ENCODE measurements at places on chromosomes 6 and 20. TPM values are rescaled to one million over a fixed set of nuclear protein-coding genes. Genes with fewer than 3 reads are reported as not detected.
A peak's percentile ranks its signal among the peaks of the same experiment; 100 is the strongest.

- DNase-seq = peak; percentile 15
Observed at GRCh38 chr6:24883618-24884017, 52.1 kb downstream of the RIPOR2 start.

- DNase-seq = no peak
Observed at GRCh38 chr20:7883741-7884140, 56.5 kb downstream of the HAO1 start.

GRCh38 chr6:62037445-62037844 lies 248.6 kb downstream of the KHDRBS2 start:
- DNase-seq = no peak

GRCh38 chr20:37979021-37979985 lies 54.0 kb downstream of the TTI1 start:
- no peak for DNase-seq

GRCh38 chr6:149007846-149008245 lies 261.0 kb downstream of the UST start:
- no peak for DNase-seq

DNA sequence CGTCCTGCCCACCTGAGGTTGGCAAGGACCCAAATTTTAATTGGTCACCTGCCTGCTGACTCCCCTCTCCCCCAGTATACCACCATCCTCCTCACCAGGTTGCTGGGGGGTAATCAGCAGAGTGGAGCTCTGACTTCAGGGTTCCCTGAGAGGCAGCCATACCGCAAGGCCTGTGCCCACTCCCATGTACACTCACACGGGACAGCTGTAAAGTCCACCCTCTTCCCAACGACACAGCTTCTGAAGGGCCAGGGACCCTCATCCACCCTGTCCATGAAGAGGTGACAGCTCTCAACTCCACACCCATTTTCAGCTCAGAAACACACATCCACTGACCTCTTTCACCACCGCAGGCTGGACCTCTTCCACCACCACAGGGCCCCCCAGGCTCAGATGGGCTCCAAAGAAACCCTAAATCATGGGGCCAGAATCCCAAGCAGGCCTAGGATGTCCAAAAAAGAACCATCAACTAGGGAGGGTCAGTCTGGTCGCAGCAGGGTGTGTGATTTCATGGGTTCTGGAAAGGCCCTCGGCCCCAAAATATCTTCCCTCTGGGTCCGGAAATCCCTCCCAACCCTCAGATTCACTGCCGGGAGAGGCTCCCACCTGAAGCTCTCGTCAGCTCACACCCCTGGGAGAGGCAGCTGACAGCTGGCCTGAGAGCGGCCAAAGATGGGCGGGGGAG lies 30.0 kb downstream of the TFEB start:
- DNase-seq = no peak

The TTBK1 gene
- not detected for total RNA-seq

GRCh38 chr6:4673861-4674260 lies 102.3 kb upstream of the CDYL start:
- no peak for DNase-seq

- no peak for DNase-seq
Observed at GRCh38 chr6:134676307-134677281, 273.3 kb downstream of the ALDH8A1 start.

- no peak for DNase-seq
Observed at GRCh38 chr6:75940564-75940963, 131.9 kb downstream of the IMPG1 start.

DNA sequence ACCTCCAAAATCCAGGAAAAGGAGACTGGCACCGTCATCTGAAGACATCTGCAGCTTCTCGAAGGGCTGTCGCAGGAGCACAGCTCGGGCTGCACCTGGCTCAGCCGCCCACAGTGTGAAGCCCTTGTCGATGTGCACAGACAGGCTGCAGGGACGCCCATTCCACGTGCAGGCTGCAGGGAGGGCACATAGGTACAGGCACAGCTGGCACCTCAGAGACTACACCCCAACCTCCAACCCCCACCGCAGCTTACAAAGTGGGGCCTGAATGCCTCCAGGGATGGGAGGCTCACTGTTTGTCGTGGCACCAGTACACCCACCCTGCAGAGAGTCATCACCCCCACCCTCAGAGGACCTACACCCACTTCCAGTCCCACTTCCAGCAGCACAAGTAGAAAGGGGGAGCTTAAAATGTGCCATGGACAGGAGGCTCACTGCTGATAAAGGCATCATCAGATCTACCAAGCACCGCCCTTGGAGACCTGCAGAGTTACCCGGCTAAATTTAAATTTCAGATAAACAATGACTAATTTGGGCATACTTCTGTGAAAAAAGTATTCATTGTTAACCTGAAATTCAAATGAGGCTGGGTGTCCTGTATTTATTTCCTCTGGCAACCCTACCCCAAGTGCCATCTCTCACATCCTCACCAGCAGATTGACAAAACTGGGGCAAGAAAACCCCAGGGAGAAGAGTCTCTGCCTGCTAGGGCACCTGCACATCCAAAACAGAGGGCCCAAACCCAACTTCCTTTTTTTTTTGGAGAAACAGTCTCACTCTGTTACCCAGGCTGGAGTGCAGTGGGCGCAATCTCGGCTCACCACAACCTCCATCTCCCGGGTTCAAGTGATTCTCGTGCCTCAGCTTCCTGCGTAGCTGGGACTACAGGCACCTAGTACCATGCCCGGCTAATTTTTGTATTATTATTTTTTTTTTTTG lies 7.7 kb upstream of the CDK5RAP1 start:
- DNase-seq = no peak

- DNase-seq = no peak
Observed at GRCh38 chr20:38973107-38973506, 11.0 kb downstream of the DHX35 start.

DNA sequence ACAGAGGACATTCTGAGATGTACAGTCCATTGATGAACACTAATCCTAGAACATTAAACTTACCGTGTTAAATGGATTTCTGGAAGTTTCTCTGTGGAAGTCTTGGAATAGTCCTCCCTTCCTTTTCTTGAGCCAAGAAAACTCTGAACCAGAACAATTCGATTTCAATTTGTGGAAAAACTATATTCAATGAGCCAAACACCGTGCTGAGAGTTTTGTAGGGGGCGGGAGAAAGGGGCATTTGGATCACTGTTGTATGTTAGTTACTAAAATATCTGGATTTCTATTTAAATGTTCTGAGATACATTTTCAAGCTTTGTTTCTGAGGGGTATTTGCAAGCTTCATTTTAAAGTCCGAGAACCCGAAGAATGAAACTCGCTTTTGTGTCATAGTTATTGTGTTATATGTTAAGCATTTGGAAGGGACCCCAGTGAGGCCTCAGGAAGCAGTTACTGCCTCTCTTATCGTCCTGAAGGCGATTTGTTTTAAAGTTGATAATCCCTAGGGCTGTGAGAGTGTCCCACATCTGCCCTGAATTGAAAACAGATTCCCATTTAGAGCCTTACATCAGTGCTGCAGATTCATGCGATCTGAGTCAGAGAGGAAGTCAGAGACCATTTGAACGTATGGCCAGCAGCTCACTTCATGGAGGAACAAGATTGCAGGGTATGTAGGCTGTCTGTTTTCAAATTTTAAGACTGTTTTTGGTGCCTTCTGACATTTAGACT lies 70.8 kb upstream of the SASH1 start:
- DNase-seq = peak; percentile 56

DNA sequence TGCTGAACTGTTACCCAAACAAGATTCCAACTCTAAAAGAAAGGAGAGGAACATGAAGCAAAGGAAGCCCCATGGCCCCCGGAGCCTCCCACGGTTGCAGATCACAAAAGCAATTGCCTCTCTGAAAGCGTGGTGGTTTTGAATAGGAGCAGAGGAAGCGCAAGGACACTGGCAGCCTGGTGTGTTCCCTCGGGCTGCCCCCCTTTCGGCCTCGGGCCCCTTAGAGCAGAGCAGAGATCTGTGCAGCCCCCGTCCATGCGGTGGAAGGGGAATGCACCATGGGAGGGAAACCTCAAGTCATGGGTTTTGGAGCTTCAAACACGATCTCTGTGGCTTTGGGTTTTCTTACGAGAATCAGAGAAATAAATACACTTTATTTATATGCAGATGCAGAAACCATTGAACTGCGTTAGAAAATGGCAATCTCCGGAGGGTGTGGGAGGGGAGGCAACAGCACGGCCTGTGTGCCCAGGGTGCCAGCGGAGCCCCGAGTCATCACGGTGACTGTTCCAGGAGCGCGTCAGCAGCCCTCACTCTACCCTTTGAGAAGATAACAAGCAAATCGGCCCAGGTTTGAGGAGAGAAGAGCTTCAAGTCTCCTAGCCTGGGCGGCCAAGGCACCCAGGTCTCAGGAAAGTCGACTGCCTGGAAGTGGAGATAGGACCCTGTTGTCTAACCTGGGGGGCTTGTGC lies 20.5 kb downstream of the FOXF2 start:
- no peak for DNase-seq

The PAX1 gene
- total RNA-seq = not detected

The SCUBE3 gene
- total RNA-seq = 1.0 TPM

The CDC5L gene
- total RNA-seq = 22.6 TPM

DNA sequence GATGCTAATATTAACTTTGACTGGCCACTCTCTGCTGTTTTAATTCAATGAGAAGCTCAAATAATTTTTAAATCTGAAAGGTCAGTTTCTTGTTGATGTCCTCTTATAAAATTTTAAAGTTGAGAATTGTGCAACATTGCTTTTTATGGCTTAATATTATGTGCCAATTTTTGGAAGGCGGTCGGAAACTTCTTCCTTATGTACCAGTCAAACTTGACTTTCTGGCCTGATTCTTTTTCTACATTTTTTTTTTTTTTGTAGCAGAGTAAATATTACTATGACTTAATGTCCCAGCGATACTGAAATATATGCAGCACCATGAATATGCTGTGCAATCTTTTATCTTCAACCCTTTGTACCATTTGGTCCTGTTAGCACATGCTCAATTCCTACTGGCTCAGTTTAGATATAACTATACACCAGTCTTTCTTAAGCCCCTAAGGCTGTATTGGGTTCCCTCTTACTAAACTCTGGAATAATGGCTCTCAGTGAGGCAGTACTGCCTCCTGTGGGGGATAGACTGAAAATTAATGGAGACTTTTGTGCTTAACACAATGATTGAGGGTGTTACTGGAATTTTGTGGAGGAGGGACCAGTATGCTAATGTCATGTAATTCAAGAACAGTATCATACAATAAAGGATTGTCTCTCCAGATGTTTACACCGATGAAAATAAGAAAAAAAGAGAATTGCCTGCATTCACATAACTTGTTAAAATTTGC lies 156.4 kb upstream of the SYNCRIP start:
- peak; percentile 4 for DNase-seq

The MPIG6B gene
- not detected for total RNA-seq

DNA sequence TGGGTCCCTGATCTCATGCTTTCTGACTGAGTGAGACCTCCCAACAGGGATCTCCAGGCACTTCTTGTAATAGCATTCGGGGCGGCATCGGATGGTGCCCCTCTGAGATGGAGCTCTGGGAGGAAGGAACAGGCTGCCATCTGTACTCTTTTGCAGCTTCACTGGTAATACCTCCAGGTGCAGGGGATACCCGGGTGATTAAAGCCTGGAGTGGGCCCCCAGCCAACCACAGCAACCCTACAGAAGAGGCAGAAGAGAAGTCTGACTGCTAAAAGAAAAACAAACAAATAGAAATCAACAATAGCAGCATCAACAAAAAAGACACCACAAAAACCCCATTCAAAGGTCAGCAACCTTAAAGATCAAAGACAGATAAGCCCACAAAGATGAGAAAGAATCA lies 19.1 kb upstream of the PGK2 start:
- no peak for DNase-seq

- no peak for DNase-seq
Observed at GRCh38 chr6:138809677-138810076, 13.8 kb downstream of the ECT2L start.

DNA sequence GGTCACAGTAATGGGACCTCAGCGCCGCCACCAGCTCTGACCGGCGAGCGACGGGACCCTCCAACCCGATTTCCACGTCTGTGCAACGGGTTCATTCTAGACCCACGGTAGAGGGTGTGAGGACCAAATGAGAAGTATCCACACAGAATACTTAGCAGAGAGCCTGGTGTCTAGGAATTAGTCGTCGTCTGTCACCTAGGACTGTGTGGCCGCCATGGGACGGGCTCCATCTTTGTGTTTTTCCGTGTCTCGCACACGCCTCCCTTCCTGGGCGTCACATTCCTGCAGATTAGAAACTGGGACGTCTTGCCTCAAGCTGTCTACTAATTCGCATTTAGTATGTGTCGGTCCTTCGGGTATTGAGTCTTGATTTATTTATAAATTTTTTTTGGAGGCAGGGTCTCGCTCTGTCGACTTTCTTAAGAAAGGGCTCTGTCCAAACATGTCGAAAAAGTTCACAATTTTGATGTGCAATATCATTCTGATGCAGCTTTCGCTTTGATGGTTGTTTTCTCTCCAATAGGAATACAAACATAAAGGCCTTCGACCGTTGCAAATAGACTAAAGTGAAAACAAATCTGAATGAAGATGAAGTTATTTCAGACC lies 563 bp downstream of the MGME1 start:
- peak; percentile 57 for DNase-seq

DNA sequence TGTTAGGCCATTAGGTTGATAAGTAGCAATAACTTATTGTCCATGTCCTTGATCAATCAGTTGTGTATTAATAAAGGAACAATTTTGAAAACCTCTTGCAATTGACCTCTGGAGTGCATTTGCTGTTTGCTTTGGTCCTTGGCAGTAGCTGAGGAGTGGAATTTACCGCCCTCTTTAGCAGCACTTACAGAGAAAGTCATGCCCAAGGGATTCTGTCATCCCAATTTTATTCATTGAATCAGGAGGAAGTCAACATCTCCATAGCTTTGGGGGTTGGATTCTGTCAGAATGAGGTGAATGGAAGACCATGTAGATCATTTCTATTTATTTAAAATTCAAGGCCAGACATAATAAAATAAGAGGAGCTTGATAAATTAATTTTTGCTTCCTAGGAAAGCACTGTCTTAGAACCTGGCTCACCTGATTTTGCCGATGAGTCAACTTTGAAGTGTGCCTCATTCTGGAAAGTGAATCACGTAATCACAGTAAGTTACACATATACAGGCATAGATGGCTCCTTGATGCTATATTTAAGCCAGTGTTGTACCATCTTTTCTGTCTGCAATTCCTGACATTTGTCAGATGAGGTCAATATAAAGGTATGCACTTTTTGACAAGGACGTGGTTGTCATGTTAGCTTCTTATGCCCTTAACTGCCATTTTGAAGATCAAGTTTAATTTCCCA lies 128.7 kb upstream of the MLIP start:
- DNase-seq = peak; percentile 31

GRCh38 chr20:10540636-10541493 lies 105.8 kb downstream of the SLX4IP start:
- DNase-seq = peak; percentile 88

DNA sequence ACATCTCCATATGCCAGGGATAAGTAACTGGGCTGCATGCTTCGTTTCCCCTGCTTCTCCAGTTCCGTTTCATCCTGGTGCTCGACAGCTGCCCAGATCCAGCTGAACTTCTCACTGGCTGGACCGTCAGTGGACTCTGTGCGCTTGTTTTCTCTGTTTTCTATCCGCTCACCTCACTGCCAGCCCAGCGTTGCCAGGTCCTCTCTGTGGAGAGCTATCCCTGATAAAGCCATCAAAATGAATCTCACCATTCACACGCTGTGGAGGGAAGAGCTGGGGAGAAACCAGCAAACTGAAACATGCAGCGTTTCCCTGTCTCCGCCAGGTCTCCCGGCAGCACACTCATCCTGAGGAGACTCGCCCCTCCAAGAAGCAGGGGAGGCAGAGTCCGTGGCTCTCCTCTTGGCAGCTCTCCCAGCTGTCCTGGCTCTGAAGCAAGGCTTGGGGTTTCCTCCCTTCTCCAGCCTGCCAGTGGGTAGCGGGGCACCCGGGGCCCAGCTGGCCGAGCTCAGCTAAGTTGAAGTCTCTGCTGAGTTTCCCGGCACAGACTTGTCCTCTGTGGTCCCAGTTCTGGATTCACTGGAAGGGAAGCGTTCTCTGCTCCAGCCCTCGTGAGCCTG lies 160.9 kb downstream of the DTNBP1 start:
- DNase-seq = peak; percentile 50
